ENCODE measurements at places on chromosomes 11 and 22.

DNA sequence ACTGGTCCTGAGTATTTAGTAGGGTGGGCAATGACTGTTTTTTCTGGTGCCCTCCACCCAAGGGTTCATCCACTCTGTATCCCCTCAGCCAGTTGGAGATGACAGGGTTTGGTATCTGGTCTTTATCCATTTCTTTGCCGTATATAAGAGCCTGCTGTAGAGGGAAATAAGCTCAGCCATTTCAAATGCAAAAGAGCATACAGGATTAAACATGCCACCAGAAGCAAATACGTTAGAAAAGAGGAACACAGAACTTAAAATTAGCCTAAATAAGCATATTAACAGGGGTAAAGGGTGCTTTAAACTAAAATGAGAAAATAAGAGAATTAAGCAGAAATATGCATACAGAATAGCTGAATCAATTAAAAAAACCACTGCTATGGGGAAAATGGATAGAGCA, 27.8 kb upstream of the TOP3B start:
- no peak for DNase-seq

DNA sequence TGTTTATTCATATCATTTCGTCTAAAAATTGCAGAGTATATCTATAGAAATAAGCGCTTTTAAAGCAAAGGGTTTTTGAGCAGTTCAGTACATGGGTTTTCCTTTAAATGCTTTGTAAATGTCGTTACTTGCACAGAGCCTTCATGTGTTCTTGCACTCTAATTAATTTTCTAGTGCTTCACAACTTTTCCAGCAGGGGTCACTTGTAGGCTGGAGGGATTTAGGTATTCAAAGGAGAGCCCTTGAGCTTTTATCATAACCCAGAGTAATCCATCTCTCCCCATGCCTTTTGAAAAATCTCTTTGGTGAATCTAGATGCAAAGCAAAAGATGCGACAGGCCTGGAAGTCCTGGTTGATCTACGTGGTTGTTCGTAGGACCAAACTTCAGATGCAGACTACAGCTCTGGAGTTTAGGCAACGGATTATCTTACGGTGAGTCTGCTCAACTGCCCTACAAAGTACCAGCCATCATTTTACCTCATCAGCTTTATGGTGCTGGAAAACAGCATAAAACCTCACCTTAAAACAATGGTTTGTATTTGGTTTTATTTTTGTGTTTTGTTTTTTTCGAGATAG, 60.4 kb downstream of the SFI1 start:
- peak; percentile 57 for DNase-seq

DNA sequence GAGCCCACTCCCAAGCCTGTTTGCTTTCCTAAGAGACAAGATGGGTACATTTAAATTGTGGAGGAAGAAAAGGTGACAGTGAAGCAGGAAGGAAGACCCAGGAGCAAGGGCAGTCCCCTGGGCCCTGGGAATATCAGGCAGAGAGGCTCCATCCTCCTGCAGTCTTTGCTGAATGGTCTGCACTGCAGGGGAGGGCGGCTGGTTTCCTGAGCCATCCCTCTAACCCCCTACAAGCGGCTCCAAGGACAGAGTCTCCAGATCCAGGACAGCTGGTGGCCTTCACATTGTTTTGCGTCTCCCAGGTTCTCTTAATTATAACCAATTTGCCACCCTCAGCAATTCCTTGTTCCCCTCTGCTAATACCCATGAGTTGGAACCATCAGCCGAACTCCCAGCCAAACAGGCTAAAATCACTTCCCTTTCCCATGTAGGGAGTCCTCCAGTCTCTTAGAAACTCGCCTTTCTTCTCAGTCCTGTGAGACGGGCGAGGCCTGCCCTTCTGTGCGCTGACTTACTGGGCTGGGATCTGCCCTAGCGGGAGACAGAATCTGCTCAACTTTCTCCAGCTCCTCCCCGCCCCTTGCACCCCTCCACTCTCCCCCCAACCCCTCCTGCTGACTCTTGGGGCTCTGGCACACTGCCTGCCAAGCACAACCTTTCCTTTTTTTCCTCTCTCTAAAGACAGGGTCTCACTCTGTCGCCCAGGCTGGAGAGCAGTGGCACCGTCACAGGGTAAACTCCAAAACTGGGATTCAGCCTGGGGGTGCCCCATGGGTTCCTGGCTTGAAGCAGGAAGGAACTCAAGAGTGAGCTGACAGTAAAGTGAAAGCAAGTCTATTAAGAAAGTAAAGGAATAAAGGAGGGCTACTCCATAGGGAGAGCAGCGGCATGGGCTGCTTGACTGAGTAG, 53.4 kb upstream of the EMID1 start:
- DNase-seq, result peak; percentile 8

DNA sequence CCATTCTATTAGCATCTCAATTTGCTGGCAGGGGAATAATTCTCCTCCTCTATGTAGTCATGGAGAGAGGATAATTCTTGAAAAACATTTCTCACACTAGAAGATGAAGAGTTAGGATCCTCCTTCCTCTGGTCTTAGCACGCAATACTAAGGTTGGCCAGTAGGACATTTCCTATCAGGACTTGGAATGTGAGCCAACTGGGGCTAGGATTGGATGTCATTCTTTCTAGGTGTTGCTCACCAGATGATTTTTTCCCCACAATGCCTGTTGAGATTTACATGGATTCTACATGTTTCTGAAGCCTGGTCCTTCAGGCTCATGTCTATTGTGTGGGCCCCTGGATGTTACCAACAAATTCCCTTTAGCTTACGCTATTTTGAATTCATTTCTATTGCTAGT, 28.0 kb downstream of the SLN start:
- no peak for DNase-seq

DNA sequence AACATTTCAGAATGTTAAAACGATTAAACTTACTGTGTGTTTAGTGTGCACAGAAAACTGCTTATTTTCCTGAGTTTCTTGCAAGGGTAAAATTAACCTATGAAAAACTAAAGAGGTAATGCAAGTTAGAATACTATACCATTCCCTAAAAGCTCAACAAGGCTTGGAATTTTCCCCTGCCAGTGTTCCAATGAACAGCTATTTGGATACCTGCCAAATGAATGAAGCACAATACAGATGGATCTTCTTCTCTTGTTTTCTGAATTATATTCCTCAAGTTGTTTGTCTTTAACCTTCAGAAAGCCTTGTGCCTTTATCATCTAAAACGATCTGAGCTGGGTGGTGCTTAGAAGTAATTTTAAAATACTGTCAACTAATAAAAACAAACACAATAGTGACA, 204.5 kb downstream of the LRRC4C start:
- DNase-seq, result no peak

DNA sequence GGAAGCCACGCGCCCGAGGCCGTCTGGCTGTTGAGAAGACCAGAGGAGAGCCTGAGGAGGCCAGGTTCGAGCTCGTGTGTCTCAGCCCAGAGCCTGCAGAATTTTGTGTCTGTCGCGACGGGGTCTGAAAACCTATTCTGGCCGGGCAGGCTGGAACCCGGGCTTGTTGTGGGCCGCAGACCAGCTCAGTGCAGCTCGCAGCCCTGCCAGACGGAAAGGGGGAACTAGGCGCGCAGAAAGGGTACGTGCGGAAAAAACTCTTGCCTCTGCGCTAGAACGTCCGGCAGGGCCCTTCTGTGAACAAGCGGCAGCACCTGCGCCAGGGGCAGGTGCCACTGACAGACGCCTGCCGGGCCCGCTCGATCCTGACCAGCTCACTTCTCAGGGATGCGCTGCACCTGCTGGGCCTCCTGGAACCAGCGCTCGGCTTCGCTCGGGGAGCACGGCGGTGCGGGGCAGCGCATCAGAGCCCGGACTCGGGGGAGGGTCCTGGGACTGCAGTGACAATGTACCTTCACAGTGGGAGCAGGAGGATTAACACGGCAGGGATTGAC, 409.3 kb downstream of the BRD1 start:
- DNase-seq, result no peak

GRCh38 chr11:86765203-86765602, 35.1 kb upstream of the PRSS23 start:
- DNase-seq, result no peak

DNA sequence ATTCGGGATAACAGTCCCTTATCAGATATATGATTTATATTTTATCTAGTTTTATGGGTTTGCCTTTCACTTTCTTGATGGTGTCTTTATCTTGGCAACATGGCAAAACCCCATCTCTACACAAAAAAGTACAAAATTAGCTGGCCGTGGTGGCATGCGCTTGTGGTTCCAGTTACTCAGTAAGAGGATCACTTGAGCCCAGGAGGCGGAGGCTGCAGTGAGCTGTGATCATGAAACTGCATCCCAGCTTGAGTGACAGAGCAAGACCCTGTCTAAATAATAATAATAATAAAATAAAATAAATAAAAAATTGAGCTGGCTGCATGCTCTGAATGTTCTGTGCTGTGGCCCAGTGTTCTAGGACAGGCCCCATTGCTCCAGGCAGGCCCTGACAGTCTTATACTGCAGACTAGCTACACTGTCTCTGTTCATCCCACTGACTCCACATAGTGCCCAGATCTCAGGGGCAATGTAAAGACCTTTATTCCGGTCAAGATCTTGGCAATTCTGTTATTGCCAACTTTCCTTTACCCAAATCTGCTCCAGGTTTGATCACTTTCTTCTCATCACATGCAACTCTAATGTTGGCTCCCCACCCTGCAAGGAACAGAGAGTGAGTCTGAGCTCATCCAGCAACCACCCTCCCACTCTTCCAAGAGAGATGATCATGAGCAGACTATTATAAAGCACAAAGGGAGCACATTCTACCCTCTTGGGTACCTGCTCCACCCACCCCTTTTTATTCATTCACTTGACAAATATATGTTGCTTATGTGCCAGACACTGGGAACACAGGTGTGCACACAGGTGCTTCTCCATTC, 8.8 kb downstream of the HSPA8 start:
- no peak for DNase-seq

DNA sequence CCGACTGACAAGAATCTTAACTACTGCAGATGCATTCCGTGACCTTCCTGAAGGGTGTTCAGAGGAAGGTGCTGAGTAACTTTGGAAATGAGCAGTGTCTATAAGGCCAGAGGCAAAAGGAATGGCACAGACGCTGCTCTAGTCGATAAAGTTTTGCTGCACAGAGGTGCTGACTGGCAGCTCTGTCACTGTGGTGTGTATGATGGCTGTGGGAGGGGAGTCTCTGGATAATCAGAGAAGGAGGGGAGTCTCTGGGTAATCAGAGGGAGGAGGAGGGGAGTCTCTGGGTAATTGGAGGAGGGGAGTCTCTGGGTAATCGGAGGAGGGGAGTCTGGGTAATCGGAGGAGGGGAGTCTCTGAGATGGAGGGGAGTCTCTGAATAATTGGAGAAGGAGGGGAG, 18.4 kb downstream of the PTDSS2 start:
- no peak for DNase-seq

DNA sequence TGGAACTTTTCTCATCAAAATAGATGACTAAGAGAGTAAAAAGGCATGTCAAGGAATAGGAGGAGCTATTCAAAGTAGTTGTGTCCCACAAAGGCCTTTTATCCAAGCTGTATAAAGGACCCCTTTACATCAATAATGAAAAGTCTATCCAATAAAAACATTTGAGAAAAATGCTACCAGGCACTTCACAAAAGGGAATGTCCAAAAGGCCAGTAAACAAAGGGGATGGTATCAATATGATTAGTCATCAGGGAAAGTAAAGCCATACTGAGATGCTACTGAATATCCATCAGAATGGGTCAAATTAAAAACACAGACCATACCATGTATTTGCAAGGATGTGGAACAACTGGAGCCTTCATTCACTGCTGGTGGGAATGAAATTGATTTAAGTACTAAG, 224.9 kb downstream of the NELL1 start:
- DNase-seq, result no peak

DNA sequence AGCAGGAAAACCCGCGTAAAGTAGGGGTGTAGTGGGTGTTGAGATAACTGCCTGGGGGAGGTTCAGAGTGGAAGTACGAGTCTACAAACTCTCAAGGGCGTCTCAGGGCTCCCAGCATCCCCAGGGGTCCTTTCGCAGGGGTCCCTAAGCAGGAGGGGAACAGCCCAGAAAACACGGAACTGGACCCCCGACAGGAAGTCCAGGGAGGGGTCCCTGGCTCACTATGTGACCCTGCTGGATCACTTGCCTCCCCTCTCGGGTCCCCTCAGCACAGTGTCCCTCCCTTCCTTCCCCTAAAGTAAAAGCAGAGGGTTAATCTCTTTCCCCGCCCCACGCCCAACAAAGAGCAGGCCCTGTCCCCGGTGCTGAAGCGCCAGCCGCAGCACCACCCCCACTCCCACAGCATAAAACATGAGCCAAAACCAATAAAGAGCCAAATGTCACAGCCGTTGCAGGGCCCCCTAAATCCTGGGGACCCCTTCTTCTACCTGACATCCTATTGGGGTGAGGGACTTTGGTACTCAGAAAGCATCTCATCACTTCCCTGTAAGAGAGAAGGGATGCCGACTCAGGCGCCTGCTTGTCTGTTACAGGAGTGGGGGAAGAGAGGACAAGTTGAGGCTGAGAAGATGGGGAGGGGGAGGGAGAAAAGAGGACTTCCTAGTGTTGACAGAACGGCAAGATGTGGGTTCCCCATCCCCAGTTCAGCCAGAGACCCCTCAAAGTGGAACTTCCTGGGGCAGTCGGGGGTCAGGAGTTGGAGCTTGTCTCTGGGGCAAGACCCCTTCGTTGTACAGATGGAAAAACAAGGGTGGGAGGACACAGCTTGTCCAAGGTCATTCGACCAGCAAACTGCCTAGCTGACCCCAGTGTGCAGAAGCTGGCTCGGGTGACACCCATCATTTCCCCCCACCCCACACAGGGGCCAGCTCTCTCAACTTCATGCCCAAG, 1.4 kb upstream of the NEFH start:
- DNase-seq, result no peak

GRCh38 chr22:20079745-20080444, at the start of gene DGCR8:
DGCR8 (plus strand) TSS chr22:20080241; CDS start chr22:20085964, 5,723 bp downstream.
- DNase-seq, result peak; percentile 94

DNA sequence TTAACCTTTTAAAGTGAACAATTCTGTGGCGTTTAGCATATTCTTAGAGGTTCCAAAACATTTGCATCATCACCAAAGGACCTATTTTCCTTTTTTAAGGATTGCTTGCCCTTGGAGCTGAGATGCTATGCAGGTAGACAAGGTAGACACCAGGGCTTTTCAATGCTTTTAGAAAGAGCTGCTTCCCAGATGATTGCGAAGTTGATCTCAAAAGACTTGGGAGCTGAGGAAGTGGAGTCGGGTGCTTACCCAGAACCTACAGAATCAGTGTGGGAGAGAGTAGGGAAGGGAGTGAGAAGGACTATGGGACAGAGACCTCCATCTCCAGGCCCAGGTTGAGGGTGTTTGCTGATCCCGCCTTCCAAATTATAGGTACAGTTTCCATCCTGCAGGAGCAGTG, 11.1 kb upstream of the ALX4 start:
- DNase-seq, result no peak

DNA sequence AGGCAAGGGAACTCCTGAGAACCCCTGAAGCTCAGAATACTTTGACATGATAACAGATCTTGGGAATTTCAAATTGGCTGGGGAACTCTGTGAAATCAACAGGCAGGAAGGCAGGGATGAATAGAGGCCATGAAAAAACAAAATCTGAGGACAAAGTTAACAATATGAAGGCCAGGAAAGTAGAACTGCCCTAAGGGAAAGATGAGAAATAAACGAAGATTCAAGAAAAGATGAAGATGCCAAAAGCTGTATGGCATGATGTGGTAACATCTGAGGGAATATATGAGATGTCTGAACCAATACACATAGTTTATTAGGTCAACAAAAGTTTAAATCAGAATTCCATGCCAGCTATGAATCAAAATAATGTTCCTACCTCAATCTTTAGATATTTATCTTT, 25.0 kb downstream of the SERGEF start:
- DNase-seq, result no peak
